ENCODE measurements at places on chromosomes 16 and 17. TPM values are rescaled to one million over a fixed set of nuclear protein-coding genes. Genes with fewer than 3 reads are reported as not detected.

Gene CTRB2
- 0.78 TPM for total RNA-seq

Gene CES1
- 293 TPM for total RNA-seq

Gene SLC13A5
- total RNA-seq = not detected

Gene RAB26
- 0.67 TPM for total RNA-seq

Gene CCDC92B
- total RNA-seq = 0.20 TPM

Gene MMP15
- total RNA-seq = 25.2 TPM

Gene ABCC12
- not detected for total RNA-seq

Gene NXPH3
- 6.3 TPM for total RNA-seq

Gene CHRNE
- 0.98 TPM for total RNA-seq

DNA sequence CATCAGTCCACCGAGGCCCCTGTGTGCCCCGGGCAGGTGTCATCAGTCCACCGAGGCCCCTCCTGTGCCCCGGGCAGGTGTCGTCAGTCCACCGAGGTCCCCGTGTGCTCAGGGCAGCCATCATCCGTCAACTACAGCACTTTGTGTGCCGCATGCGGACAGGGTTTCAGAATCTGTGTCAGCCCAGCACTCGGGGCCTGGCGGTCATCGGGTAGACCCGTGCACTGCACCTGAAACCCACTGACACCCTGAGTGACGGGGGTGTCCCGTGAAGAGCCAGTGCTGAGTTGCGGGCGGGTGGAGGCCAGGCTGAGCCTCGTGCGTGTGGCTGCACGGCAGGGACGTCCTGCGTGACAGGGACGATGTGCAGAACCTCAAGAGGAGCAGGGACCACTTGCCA, 38.4 kb downstream of the BAHCC1 start:
- H3K4me3 ChIP-seq = no peak overlapping the region
- DNase-seq = no peak
- peaks cover 39% of the 10 kb centered on the region for H3K4me1 ChIP-seq

DNA sequence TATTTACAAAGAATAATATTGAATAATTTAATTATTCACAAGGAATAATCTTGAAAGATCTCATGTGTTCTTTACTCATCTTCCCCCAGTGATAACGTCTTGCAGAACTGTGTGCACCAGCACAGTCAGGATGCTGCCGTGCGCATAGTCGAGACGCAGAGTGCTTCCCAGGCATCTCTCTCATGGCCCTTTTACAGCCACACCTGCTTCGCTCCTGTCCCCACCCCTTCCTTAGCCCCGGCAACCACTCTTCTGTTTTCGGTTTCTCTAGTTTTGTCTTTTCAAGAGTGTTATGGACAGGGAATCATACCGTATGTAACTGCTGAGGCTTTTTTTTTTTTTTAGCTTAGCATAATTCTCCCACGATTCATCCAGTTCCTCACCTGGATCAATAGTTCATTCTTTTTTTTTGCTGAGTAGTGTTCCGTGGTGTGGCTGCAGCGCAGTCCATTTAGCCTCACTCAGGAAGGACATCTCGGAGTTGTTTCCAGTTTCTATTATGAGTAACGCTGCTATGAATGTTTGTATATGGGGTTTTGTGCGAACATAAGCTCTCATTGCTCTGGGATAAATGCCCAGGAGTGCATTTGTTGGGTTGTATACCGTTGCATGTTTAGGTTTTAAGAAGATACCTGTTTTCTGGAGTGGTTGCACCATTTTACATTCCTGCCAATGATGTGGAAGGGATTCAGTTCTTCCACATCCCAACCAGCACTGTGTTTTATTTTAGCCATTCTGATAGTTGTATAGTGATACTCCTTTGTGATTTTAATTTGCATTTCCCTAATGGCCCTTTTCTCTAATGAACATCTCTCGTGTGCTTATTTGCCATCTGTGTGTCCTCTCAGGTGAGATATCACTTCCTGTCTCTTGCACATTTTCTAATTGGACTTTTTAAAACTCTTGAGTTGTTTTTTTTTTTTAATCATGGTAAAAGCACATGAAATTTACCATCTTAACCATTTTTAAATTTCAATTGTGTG, 47.6 kb downstream of the SEC14L1 start:
- no peak for DNase-seq
- no peaks in the 10 kb centered on the region for H3K27me3 ChIP-seq
- H3K4me1 ChIP-seq = peaks cover 42% of the 10 kb centered on the region
- H3K4me3 ChIP-seq = no peak overlapping the region
- H3K27ac ChIP-seq = no peak overlapping the region

GRCh38 chr17:59357929-59358328, 26.5 kb downstream of the YPEL2 start:
- H3K36me3 ChIP-seq = peaks cover 22% of the 10 kb centered on the region
- H3K27me3 ChIP-seq = no peaks in the 10 kb centered on the region
- H3K27ac ChIP-seq = no peak overlapping the region
- DNase-seq = no peak
- peaks cover 59% of the 10 kb centered on the region for H3K4me1 ChIP-seq

DNA sequence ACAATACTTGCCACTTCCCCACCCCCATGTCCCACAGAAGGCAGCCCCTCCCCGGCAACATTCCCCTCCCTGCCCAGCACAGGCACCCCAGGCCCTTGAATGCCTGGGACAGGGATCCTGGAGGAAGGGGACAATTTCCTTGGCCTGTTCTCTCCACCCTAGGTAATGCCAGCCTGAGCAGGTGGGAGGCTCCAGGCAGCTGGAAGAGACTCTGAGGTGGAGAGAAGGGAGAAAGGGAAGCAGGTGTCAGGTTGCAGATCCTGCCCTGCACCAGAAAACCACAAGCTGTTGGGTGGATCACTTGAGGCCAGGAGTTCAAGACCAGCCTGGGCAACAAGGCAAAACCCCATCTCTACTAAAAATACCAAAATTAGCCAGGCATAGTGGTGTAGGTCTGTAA, 8.9 kb downstream of the MPP2 start:
- H3K27ac ChIP-seq = no peak overlapping the region
- H3K27me3 ChIP-seq = peaks cover 5% of the 10 kb centered on the region
- DNase-seq = no peak
- H3K4me3 ChIP-seq = no peak overlapping the region
- peaks cover 11% of the 10 kb centered on the region for H3K4me1 ChIP-seq

GRCh38 chr17:31391496-31391949, at the start of gene RAB11FIP4:
Gene RAB11FIP4, plus strand, starts transcription at chr17:31391675. Its CDS starts 178 bp downstream, at chr17:31391853.
- no peak for DNase-seq
- H3K4me3 ChIP-seq = peak within 1 kb of the TSS; percentile 39

- H3K36me3 ChIP-seq = no peaks in the 10 kb centered on the region
- no peaks in the 10 kb centered on the region for H3K27me3 ChIP-seq
- no peaks in the 10 kb centered on the region for H3K4me1 ChIP-seq
- H3K27ac ChIP-seq = no peak overlapping the region
Observed at GRCh38 chr17:59149051-59149450, 5.9 kb downstream of the SKA2 start.

GRCh38 chr17:83201206-83202001, 122.0 kb downstream of the METRNL start:
- peaks cover 37% of the 10 kb centered on the region for H3K4me1 ChIP-seq
- DNase-seq = no peak
- H3K4me3 ChIP-seq = no peak overlapping the region
- H3K27ac ChIP-seq = peak overlapping the region; percentile 87
- H3K36me3 ChIP-seq = no peaks in the 10 kb centered on the region

GRCh38 chr16:79607587-79607986, 7.0 kb upstream of the MAF start:
- peaks cover 3% of the 10 kb centered on the region for H3K4me1 ChIP-seq
- no peaks in the 10 kb centered on the region for H3K36me3 ChIP-seq
- no peak overlapping the region for H3K27ac ChIP-seq
- no peak for DNase-seq

DNA sequence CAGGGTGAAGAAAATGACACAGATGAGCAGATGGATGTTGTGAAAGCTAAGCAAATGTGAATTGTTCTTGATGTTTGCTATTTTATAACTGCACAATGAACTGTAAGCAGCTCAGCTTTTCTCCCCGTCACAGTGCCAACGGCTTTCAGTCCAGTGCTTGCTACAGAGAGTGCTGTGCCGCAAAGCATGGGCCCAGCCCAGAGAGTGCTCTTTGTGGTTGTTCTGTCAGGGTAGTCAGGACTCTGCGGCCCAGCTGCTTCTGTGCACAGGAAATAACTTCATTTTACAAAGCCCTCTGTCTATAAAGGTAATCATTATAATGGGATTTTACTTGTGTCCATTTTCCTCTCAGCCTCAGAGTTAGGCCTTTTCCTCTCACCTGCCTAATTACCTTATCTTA, 39.1 kb downstream of the CDRT15 start:
- no peaks in the 10 kb centered on the region for H3K36me3 ChIP-seq
- peak overlapping the region; percentile 68 for H3K27ac ChIP-seq
- no peaks in the 10 kb centered on the region for H3K27me3 ChIP-seq
- H3K4me3 ChIP-seq = no peak overlapping the region

GRCh38 chr17:73498886-73499554, 145.2 kb downstream of the SDK2 start:
- H3K27me3 ChIP-seq = peaks cover under 1% of the 10 kb centered on the region
- H3K27ac ChIP-seq = no peak overlapping the region

DNA sequence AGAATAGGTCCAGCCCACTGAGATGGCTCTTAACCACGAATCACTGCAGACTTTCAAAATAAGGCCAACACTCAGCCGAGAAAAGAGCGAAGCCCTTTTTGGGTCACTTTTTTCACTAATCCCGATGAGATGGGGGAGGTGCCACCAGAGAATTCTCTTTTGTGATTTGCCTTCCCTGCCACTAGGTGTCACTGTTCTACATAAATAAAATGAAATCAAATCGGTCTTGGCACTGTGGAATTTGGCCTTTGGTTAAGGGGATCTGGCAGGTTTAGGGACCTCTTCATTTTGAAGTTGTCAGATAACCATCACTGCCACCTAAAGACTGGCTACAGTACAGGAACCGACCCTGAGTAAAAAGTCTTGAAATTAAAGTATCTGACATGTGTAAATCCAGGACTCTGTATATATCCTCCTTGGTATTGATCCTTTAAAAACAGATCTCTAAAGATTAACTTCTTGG, 147.0 kb downstream of the HS3ST4 start:
- no peaks in the 10 kb centered on the region for H3K4me1 ChIP-seq
- H3K27me3 ChIP-seq = no peaks in the 10 kb centered on the region
- no peak for DNase-seq
- H3K36me3 ChIP-seq = no peaks in the 10 kb centered on the region
- H3K4me3 ChIP-seq = no peak overlapping the region
- no peak overlapping the region for H3K27ac ChIP-seq

GRCh38 chr16:55828680-55829079, 4.2 kb downstream of the CES1 start:
- no peak overlapping the region for H3K4me3 ChIP-seq
- no peaks in the 10 kb centered on the region for H3K27me3 ChIP-seq
- peaks cover 3% of the 10 kb centered on the region for H3K4me1 ChIP-seq

DNA sequence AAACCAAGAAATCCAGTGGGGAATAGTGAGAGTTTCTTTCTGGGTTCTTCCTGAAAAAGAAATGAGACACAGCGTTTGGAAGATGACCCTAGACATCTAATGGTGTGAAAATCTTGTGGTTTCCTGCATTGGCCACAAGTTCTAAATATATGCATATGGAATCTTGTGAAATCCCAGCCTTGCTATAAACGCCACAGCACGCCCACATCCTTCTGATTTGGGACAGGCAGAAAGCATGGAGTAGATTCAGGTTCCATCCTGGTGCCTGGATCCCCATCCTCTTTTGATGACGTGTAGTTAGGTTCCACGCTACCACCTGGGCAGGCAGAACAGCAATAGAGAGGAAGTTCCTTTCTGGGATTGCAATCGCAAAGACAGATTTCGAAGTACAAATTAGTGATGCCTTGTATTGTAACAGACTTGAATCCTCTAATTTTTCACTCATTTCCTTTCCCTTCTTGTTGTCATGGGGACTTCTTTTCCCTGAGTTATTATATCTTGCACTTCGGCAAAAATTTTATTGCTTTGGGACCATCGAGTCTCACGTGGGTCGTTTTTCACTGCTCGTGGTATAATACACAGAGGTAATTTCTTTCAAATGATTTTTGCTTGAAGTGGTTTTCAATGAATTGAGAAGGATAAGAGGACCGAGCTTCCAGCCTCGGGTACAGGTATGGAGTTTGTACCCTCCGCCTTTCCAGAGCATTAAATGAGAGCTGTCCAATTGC, 37.6 kb downstream of the HS3ST4 start:
- DNase-seq = no peak
- H3K4me1 ChIP-seq = no peaks in the 10 kb centered on the region
- H3K27ac ChIP-seq = no peak overlapping the region

GRCh38 chr16:49504023-49504364, 130.4 kb downstream of the C16orf78 start:
- H3K27ac ChIP-seq = no peak overlapping the region
- no peaks in the 10 kb centered on the region for H3K4me1 ChIP-seq
- no peaks in the 10 kb centered on the region for H3K36me3 ChIP-seq
- no peak overlapping the region for H3K4me3 ChIP-seq
- H3K27me3 ChIP-seq = no peaks in the 10 kb centered on the region
- peak; percentile 36 for DNase-seq

- H3K4me1 ChIP-seq = peaks cover 75% of the 10 kb centered on the region
- H3K4me3 ChIP-seq = peak overlapping the region; percentile 6
- DNase-seq = peak; percentile 95
- H3K27ac ChIP-seq = peak overlapping the region; percentile 75
- peaks cover 81% of the 10 kb centered on the region for H3K36me3 ChIP-seq
Observed at GRCh38 chr17:82267575-82268379, 5.7 kb downstream of the CSNK1D start.

GRCh38 chr16:89606006-89606405, 7.4 kb upstream of the DPEP1 start:
- H3K4me3 ChIP-seq = no peak overlapping the region
- no peaks in the 10 kb centered on the region for H3K27me3 ChIP-seq

- peak overlapping the region; percentile 88 for H3K27ac ChIP-seq
- H3K4me3 ChIP-seq = no peak overlapping the region
Observed at GRCh38 chr16:75244844-75245758, 6.3 kb downstream of the BCAR1 start.

DNA sequence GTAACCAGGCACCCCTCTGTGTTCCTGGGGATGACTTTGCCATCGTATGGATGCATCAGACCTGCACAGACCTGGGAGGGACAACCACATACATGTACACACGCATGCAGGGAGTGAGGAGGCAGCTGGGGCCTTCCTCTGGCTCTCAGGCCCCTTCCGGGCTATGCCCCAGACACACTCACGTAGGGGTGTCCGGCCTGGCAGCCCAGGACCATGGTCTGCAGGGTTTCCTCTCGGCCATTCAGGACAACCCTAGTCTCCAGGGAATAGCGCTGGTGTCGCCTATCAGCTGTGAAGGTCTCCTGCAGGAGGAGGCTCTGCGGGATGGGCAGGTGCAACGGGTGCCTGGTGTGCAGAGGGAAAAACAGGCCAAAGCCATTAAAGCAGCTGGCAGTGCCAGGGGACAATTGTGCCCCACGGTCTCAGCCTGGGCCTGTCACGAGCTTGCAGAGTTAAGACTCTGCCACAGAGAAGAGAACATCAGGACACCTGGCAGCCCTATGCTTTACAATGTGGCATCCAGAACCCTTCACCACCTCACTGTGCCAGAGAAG, 101.4 kb downstream of the RMI2 start:
- DNase-seq = no peak
- no peak overlapping the region for H3K4me3 ChIP-seq
- no peak overlapping the region for H3K27ac ChIP-seq
- no peaks in the 10 kb centered on the region for H3K36me3 ChIP-seq
- H3K27me3 ChIP-seq = no peaks in the 10 kb centered on the region

DNA sequence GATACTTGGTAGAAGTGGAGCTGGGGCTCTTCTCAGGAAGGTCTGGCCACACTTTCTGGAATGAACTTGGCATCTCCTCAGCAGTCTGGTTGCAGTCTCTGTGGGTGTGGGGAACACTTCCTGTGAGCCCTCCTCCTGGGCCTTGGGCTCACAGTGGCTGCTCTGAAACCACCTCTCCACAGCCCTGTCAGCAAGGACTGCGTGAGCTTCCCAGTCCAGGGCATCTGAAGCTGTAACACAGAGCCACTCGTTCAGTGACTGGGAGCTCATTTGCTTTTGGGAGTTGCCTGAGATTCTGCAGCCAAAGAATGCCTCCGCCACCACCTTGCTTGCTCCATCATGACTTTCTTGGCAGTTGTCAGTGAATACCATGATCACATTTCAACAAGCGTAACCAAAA, 60.0 kb downstream of the CLEC16A start:
- no peak overlapping the region for H3K4me3 ChIP-seq
- peaks cover 28% of the 10 kb centered on the region for H3K36me3 ChIP-seq
- H3K27ac ChIP-seq = no peak overlapping the region
